ENCODE measurements at places on chromosomes 5 and 9.

DNA sequence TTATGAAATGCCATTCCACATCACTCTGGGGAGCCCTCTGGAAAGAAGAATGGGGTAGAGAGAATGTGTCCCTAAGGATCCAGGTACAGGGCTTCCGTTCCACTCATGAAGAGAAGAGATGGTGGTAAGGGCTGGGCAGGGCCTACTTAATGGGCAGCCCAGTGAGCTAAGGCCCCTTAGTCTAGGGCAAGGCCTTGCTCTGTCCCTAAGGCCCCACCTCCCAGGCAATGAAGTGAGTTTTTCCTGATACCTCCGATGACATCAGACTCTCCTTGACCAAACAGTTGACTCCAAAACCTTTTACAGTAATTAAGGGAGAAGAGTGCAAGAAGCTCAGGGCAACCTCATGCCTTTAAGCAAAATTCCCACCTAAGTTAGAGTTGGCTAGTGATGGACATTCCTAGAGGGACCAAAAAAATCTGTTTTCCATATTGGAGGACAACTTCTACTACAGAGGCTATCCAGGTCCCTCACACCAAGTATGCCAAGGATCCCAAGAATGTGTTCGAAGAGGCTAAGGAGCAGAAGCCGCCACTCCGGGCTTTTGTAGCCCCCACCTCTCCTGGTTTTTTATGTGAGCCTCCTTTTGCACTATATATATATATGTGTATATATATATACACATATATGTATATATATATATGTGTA lies 5.9 kb downstream of the KLF9 start:
- no peak for DNase-seq

- no peak for DNase-seq
These were observed 50.7 kb downstream of the ZNF366 start for GRCh38 chr5:72456391-72457074.

GRCh38 chr9:127175319-127175715 lies 52.9 kb upstream of the ANGPTL2 start:
- DNase-seq, result no peak

GRCh38 chr5:115377468-115378217 lies 81.2 kb upstream of the CCDC112 start:
- DNase-seq, result peak; percentile 89

All from non-pigmented ciliary epithelial cell (primary cell).